ENCODE measurements at places on chromosomes 3 and 15.

GRCh38 chr3:133894353-133895207, 1.1 kb downstream of the RAB6B start:
- no peak for DNase-seq

DNA sequence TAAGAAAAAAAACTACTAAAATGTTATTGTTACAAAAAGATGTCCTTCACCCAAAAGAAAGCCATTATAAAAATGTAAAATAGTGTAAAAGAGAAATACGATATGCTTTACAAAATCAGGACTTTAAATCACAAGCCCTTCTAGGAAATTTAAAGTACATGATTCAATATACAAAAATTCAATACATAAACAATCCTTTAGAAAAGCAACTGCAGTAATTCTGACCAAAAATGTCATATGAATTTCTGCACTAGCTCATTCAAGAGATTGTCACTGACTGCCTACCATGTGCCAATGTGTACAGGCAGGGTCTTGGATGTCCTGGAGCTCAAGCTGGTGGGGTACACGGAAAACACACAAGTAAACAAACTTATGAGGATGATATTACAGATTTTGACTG, 2.5 kb downstream of the MORC1 start:
- DNase-seq, result no peak

GRCh38 chr3:126553284-126554084, 5.2 kb downstream of the C3orf22 start:
- DNase-seq, result no peak

GRCh38 chr15:58558777-58559176, 127.0 kb downstream of the LIPC start:
- no peak for DNase-seq

GRCh38 chr3:84772841-84773240, 185.9 kb upstream of the CADM2 start:
- no peak for DNase-seq

- peak; percentile 35 for DNase-seq
Observed at GRCh38 chr3:65732051-65732935, 306.4 kb downstream of the MAGI1 start.

GRCh38 chr3:189027626-189028155, 144.1 kb upstream of the TPRG1 start:
- DNase-seq, result no peak

DNA sequence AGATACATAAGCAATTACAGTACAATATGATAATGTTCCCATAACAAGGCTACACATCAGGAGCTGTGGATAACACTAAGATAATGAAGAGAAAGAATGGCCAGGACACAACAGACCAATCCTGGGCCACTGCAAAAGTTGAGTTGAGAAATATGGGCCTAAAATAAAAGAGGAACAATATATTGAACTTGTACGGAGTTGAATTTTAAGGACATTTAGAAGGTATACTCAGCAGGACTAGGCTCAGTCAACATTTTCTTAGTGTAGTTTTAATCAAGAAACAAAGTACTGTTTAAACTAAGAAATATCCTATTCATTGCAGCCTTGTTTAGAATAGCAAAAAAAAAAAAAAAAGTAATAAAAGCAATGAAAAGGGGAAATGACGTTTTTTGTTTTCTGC, 24.3 kb downstream of the HERC1 start:
- no peak for DNase-seq

DNA sequence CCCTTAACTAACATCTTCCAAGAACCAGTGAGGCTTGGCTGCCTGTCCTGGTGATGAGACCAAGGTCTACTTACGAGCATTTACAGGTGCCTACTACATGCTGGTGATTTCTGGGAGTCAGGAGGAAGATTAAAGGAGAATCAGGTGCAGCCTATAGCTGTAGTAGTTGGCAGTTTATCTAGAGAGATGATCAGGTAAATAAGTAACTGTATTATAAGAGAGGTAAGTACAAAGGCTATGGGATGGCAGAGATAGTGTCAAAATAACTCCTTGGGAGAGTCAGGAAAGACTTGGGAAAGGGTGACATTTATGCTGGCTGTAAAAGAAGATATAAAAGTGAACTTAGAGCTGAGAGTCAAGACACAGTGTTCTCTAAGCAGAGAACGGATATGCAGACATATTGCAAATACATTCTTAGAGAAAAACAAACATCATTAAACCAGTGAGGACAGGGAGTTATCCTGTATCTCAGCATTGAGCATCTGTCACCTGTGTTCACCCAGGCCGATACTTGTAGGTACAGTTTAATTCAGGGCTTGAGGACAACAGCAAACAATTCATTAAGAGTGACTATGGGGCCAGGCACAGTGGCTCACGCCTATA, 49.7 kb upstream of the ACP3 start:
- no peak for DNase-seq

GRCh38 chr3:95522449-95522848, 1291.9 kb upstream of the EPHA6 start:
- no peak for DNase-seq

DNA sequence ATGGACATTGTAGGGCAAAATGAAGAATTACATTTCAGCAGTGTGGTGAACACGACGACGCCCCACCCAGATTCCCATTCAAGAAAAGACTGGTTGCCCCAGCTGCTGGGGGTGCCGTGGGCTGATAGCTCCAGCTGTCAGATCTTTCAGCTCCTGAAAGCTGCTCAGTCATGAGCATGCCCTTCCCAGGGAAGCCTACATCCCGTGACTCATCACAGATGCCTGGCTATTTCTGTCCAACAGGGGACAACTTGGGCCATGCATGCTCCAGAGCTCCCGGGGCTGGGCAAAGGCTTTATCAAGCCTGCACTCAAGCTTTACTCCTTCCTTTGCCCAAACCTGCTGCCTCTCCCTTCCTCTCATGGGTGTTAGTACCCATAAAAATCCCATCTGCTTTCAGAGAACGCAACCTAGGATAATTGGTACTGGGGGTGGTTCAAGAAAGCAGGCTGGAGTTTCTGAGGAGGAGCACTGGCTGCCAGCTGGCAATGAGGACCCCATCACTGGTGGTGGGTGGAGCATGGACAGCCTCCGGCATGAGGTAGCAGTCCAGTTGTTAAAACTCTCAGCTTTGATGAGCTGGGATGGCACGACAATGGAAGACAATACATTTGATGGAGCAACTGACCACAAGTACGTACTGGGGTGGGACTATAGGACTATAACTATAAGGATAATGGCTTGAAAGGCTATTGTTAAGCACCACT, 16.4 kb upstream of the ST8SIA2 start:
- DNase-seq, result no peak

- no peak for DNase-seq
Observed at GRCh38 chr3:135487261-135487660, 478.3 kb upstream of the PPP2R3A start.

- DNase-seq, result no peak
Observed at GRCh38 chr3:65607101-65607500, 431.6 kb downstream of the MAGI1 start.

- peak; percentile 62 for DNase-seq
Observed at GRCh38 chr3:63934041-63934866, 22.1 kb upstream of the SCAANT1 start.

Data from CD4-positive, alpha-beta T cell treated with Interleukin-15 for 4 hours (primary cell).